Kidney epithelial cell (primary cell): ENCODE measurements at places on chromosomes 2 and 18. TPM values are rescaled to one million over a fixed set of nuclear protein-coding genes. Genes with fewer than 3 reads are reported as not detected.

Gene IL1R1
- total RNA-seq = 8.7 and 12.9 TPM in 2 replicates

DNA sequence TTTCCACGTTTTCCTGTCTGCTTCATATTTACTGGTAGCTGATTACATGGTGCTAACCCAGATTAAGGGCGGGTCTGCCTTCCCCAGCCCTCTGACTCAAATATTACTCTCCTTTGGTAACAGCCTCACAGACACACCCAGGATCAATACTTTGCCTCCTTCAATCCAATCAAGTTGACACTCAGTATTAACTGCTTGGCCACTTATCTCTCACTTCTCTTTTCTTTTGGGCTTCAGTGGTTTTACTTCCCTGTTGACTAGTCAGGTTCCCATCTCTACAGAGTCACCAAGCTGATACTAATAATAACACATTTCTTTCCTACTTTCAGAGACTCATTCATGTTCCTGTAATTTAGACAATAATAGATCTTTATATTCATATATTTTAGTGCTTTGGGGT is 302.2 kb upstream of the MAP2 start:
- no peak for DNase-seq

- DNase-seq = no peak
These were observed 54.6 kb upstream of the PHLPP1 start for GRCh38 chr18:62660691-62661090.

Gene ACOXL
- 0.58 and 1.6 TPM in 2 replicates for total RNA-seq

Gene TWIST2
- total RNA-seq = 1.8 and 4.2 TPM in 2 replicates

DNA sequence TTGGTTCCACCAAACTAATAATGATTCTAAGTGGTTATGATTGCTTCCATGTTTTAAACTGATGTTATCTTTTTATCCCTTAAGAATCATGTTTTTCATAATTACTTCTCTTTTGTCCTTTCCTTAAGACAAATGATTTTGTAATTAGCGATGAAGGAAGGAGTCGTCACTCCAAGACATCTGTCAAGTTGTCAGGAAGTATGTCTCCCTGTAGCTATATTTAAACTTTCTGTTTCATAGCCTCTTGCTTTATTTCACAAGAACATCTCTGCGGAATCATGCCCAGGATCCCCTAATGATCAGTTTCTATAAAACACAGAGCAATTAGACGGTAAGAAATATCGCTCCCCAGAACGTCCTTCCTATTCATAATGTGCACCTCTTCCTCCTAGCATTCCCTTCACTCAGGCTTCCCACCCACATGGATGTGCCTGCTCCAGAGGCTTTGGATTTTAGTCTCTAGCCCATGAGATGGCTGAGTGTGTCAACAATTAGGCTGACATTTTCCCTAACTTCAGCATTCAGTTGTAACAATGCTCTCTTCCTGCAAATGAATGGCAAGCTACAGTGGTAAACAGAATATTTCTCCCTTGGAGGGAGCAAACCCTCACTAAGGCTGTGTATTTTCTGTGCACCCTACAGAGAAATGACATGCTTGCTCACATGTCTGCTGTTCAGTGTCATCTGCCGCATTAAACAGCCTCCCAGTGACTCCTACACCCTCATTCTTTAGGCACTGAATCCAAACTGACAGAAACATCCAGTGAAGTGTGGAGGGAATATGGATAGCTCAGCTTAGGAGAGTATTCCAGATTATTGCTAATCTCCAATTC is 879.6 kb upstream of the CELF4 start:
- no peak for DNase-seq

Gene SMYD1
- total RNA-seq = not detected in 2 replicates

Gene SPP2
- not detected in 2 replicates for total RNA-seq

Gene RGPD3
- 0.14 and 0.46 TPM in 2 replicates for total RNA-seq

Gene OSR1
- 0.04 TPM in 1 of 2 replicates, not detected in the other for total RNA-seq

DNA sequence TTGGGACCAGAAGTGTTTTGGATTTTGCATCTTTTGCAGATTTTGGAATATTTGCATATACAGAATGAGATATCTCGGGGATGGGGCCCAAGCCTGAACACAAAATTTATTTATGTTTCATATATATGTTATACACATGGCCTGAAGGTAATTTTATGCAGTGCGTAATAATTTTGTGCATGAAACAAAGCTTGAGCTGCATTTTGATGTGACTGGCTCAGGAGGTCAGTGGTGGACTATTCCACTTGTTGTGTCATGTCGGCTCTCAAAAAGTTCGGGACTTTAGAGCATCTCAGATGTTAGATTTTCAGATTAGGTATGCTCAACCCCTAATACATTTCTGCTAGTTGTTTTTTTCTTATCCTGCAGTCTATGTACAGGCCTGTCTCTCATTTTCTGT is 145.4 kb downstream of the FAM210A start:
- DNase-seq = no peak

Gene TSHZ1
- total RNA-seq = 4.8 and 5.8 TPM in 2 replicates

DNA sequence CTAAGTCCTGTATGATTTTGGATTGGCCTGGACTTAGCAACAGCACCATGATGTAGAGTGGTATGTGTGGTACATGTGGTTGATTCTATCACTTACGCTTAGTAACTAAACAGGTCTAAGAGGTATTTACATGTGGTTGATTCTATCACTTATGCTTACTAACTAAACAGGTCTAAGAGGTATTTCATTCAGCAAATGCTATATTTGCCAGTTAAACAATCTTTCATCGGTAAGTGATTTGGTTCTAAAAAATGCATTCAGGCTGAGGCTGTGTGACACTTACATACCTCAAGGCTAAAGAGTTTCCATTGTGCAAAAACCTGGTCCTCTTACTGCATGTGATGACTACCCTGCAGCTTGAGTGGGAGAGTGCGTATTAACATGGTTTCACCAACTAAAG is 13.1 kb downstream of the EIF4E2 start:
- DNase-seq = peak; percentile 18

Gene ACMSD
- total RNA-seq = not detected in 2 replicates

- no peak for DNase-seq
These were observed 168.9 kb downstream of the ANTXR1 start for GRCh38 chr2:69181806-69182427.

Gene WNT10A
- total RNA-seq = 5.6 and 7.1 TPM in 2 replicates

Gene TUBB8B
- not detected in 2 replicates for total RNA-seq

DNA sequence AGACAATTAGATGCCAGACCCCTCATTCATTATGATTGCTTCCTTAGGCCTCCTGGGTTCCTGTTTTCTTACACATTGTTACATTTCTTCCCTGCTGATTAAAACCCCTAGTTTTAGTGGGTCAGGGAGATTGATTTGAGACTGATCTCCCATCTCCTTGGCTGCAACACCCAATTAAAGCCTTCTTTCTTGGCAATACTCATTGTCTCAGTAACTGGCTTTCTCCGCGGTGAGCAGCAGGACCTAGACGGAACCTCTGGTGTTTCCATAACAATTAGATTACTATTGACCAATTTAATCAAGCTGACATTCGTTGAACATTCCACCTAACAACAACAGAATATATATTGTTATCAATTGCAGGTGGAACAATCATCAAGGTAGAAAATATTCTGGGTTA is 1676.4 kb upstream of the SLC39A10 start:
- DNase-seq = no peak

DNA sequence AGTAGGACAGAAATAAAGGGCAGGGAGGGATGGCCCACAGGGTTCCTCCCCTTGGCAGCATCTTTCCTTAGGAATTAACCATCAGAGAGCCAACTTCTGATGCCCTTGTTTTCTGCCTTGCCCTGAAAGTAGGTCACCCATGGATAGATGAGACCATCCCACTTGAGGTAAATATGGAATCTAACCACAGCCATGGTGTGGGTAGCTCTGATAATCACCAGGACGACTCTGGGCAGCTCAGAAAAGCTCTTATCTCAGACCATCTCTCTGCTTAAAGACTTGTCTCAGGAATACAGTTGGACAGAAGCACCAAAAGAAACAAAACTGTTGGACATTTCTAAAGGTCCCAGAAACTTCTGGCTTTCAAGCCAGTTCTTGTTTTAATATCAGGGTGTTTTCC is 101.4 kb upstream of the CELF4 start:
- no peak for DNase-seq

Gene CD28
- total RNA-seq = not detected in 2 replicates

- DNase-seq = no peak
These were observed 14.6 kb downstream of the ABCG8 start for GRCh38 chr2:43853141-43854081.

Gene CIB4
- not detected in 2 replicates for total RNA-seq

- no peak for DNase-seq
These were observed 59.9 kb downstream of the MDH1 start for GRCh38 chr2:63648632-63649031.

DNA sequence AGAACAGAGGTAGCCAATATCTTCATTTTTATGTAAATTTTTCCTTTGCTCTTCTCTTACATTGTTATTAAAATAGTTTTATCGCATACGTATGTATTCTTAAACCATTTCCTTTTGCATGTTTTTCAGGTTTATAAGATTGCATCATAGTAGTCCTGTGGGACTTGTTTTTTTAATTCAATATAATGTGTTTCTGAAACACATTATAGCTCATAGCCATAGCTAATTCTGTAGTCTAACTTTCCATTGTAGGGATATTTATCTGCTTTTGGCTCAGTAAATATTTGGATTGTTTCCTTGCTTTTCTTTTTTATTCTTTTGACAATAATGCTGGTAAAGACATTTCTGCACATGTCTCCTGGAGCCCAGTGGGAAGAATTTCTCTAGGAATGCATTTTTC is 484.3 kb downstream of the PTPRM start:
- no peak for DNase-seq

Gene GRHL1
- 6.2 and 7.0 TPM in 2 replicates for total RNA-seq

Gene AGFG1
- total RNA-seq = 75.1 and 109 TPM in 2 replicates

GRCh38 chr2:40384714-40385113 is 67.2 kb downstream of the SLC8A1 start:
- DNase-seq = peak; percentile 37

GRCh38 chr2:48170281-48170680 is 264.0 kb upstream of the FBXO11 start:
- no peak for DNase-seq

GRCh38 chr2:187749804-187750431 is 195.7 kb upstream of the TFPI start:
- no peak for DNase-seq

DNA sequence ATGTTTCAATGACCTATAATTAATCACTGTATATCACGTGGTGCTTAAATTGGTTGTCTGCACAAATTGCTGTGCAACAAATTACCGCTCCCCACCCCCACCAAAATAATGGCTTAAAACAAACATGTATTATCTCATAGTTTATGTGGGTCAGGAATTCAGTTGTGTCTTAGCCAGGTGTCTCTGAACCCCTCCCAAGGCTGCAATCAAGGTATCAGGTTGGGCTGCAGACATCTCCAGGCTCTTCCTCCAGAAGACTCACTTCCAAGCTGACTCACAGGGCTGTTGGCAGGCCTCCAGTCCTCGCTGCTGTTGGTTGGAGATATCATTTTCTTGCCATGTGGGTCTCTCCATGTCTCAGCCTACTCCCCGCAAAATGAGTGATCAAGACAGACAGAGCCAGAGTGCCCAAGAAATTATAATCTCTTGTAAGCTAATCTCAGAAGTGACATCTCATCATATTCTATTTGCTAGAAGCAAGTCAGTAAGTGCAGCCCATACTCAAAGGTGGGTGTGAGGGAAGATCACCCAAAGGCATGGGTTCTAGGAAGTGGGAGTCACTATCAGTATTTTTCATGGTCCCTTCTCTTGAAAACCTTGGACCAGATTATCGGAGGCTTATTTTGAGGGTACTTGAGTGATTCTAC is 38.4 kb downstream of the SPC25 start:
- no peak for DNase-seq

GRCh38 chr18:79480171-79481045 is 84.7 kb downstream of the NFATC1 start:
- DNase-seq = no peak
